SJSA1 (cell line): ENCODE measurements at places on chromosomes 1 and 21. TPM values are rescaled to one million over a fixed set of nuclear protein-coding genes. Genes with fewer than 3 reads are reported as not detected.

Gene COL6A2
- 310 and 333 TPM in 2 replicates for total RNA-seq

Gene TTC39A
- total RNA-seq: 3.2 TPM in 1 of 2 replicates, not detected in the other

Gene RABIF
- 5.2 and 5.5 TPM in 2 replicates for total RNA-seq

Gene KCNE2
- not detected in 2 replicates for total RNA-seq

DNA sequence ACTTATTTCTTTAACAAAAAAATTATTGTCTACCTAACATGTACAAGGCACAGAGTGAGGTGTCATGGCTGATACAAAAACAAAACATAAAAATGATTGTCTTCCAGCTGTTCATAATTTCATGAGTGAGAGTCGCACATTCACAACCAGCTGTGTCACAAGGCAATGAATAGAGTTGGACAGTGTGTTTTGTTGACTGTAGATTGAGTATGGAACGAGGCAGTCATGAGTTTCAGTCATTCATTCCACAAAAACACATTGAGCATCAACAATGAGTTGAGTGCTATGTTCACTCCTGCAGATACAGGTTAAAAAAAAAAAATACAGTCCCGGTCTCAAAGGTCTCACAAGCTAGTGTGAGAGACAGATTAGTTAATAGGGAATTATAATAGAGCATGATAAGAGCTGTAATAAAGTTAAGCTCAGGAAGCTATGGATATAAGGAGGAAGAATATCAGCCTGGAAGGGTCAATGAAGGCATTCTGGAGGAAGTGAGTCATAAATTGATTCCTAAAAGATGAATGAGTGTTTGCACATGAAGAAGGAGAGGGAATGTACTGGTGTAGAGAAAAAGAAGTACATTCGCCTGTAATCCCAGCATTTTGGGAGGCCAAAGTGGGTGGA, 47.8 kb upstream of the ARHGAP29 start:
- DNase-seq: no peak
- no peak overlapping the region for H3K4me3 ChIP-seq
- H3K36me3 ChIP-seq: no peaks in the 10 kb centered on the region
- no peaks in the 10 kb centered on the region for H3K27me3 ChIP-seq
- H3K27ac ChIP-seq: peak overlapping the region; percentile 18; the same call in 1 of the 2 replicates

DNA sequence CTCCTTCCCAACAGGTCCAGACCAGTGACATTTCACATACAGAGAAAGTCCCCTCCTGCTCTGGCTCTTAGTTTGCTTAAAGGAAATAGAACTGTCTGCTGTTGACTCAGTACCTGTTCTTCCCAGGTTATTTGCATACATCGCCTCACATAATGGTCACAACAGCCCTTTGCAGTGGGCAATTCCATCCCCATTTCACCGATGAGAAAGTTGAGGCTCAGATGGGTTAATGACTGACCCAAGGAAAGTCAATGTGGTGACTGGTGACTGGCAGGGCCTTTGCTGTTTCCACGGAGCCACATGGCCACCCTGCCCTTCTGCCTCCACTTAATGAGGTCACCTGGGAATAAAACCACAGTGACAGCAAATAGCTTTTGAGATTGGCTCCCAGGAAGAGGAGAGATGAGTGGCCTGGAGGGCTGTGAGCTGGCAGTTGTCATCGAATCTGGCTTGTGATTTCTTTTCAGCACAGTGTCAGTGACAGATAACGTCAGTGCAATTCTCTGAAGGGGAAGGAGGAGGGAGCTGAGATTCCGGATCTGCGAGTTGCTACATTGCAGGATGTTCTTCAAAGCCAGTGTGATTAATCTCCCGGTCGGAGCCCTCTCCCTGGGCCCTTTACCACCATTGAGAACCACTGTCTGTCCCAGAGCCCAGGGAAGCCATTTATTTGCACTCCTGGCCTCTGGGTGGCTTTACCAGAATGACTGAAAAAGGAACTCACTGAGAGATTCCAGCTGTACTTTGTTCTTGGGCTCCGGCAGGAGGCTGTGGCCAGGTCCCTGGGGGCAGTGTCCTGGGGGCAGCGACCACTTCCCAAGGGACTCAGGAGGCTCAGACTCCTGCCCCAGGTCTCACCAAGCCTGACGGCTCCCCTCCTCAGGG, 117.2 kb downstream of the CNIH3 start:
- H3K36me3 ChIP-seq: no peaks in the 10 kb centered on the region; the same call in 1 of the 2 replicates
- H3K4me1 ChIP-seq: peaks cover 38% of the 10 kb centered on the region
- H3K27ac ChIP-seq: 0 out of 2 replicates have a peak overlapping the region, but pooled peaks have one; percentile 25
- DNase-seq: peak; percentile 55

GRCh38 chr1:238710697-238711096, 675.7 kb upstream of the CHRM3 start:
- H3K27ac ChIP-seq: no peak overlapping the region
- no peak overlapping the region for H3K4me3 ChIP-seq
- H3K27me3 ChIP-seq: no peaks in the 10 kb centered on the region
- no peaks in the 10 kb centered on the region for H3K4me1 ChIP-seq

- no peaks in the 10 kb centered on the region for H3K36me3 ChIP-seq
- DNase-seq: no peak
- H3K27ac ChIP-seq: no peak overlapping the region
- H3K4me3 ChIP-seq: no peak overlapping the region
- peaks cover 21% of the 10 kb centered on the region for H3K27me3 ChIP-seq
- H3K4me1 ChIP-seq: no peaks in the 10 kb centered on the region
These were observed 3.6 kb downstream of the BEND5 start for GRCh38 chr1:48773133-48773532.

DNA sequence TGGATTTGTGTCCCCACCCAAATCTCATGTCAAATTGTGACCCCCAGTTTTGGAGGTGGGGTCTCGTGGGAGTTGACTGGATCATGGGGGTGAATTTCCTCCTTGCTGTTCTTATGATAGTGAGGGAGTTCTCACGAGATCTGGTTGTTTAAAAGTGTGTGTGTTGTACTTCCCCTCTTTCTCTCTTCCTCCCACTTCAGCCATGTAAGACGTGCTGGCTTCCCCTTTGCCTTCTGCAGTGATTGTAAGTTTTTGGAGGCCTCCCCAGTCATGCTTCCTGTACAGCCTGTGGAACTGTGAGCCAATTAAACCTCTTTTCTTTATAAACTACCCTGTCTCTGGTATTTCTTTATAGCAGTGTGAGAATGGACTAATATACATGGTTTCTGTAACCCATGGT, 64.6 kb downstream of the RHOU start:
- H3K36me3 ChIP-seq: no peaks in the 10 kb centered on the region
- H3K27ac ChIP-seq: no peak overlapping the region
- H3K4me1 ChIP-seq: no peaks in the 10 kb centered on the region
- no peak for DNase-seq

DNA sequence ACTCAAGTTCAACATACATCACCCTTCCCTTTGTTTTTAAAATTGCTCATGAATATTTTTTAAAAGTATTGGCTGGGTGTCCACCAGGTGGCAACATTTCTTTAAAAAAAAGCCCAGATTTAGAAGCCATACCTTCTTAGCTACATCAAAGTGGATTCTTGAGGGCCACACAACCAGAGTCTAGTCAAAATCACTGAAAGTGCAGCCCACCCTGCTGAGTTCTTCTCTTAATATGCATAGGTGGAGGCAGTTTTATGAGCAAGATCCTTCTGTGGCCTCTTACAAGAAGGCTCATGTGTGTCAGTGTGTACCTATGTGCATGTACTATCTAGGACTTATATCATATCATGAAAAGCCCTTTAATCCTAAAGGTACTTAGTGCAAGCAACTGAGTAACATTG, 16.9 kb upstream of the GNG12 start:
- no peaks in the 10 kb centered on the region for H3K27me3 ChIP-seq
- peak; percentile 74 for DNase-seq
- peak overlapping the region; percentile 40 for H3K27ac ChIP-seq
- H3K36me3 ChIP-seq: no peaks in the 10 kb centered on the region
- H3K4me3 ChIP-seq: no peak overlapping the region

DNA sequence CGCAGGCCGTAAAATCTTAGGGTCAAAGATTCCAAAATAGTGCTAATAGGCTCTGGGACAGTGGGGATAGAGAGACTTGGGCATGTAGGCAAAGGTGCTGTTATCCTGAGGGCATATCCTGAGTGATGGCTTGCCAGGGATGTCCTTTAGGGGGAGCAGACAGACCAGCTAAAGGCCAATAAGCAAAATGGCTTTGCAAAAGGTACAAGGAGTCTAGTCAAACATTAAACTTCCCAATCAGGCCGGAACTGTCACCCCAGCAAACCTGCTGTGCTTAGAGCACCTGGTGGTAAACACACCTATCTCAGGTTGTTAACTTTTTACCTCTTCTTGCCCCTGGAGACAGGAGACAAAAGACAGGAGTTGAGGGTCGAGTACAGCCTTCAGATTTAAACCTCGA, 49.1 kb downstream of the TRABD2B start:
- no peak for DNase-seq
- H3K4me1 ChIP-seq: 0 out of 2 replicates have a peak, but pooled peaks cover 2% of the 10 kb centered on the region
- no peak overlapping the region for H3K4me3 ChIP-seq
- no peaks in the 10 kb centered on the region for H3K36me3 ChIP-seq
- no peak overlapping the region for H3K27ac ChIP-seq
- H3K27me3 ChIP-seq: no peaks in the 10 kb centered on the region

GRCh38 chr1:107547363-107548155, 406.7 kb downstream of the NTNG1 start:
- no peaks in the 10 kb centered on the region for H3K27me3 ChIP-seq
- no peaks in the 10 kb centered on the region for H3K4me1 ChIP-seq

GRCh38 chr1:53619367-53620060, 119.5 kb downstream of the GLIS1 start:
- no peak overlapping the region for H3K27ac ChIP-seq
- no peak for DNase-seq
- H3K4me3 ChIP-seq: no peak overlapping the region
- H3K27me3 ChIP-seq: no peaks in the 10 kb centered on the region

DNA sequence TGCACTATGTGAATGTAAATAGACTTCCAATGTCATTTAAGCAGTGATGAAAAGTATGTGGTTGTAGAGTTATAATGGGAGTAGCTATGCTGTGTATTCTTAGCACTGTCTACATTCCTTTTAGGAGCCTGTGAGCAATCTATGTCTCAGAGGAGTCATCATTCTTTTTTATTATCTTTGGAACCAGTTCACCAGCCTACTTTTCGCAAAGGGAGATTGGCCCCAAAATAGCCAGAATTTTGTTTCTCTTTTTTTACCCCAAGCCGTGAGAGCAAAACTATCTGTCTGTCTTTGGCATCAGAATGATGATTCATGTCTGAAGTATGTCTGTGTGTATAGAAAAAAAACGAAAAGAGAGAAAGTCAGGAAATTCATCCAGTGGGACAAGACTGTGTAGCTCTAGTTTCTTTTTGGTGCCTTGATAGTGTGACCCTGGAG, 44.2 kb downstream of the OSBPL9 start:
- H3K27me3 ChIP-seq: no peaks in the 10 kb centered on the region
- H3K36me3 ChIP-seq: no peaks in the 10 kb centered on the region
- DNase-seq: peak; percentile 98
- no peak overlapping the region for H3K4me3 ChIP-seq
- peaks cover 64% of the 10 kb centered on the region for H3K4me1 ChIP-seq
